SK-N-DZ (cell line): ENCODE measurements at places on chromosomes 2 and 18.

DNA sequence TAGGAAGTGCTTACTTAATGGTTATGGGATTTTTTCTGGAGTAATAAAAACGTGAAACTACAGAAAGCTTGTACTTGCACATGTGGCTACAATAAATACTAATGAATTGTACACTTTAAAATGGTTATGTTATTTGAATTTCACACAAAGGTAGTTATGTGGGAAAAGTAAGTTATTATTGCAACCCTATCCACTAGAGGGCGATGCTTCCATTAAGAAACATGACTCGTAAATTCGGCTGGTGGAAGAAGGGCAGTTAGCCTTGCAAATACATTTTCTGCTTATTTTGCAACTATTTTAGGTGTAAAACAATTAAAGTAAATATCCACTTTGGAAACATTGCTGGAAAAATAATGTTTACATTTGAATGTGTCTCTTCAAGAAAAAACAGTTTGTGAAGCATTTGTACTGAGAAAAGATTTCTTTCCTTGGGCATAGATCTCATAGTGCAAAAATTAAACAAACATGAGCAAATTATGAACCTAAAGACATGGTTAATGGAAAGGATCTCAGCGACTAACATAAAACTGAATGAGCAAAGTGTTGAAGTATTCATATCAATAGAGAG is 68.1 kb upstream of the CSRNP3 start:
- DNase-seq, result peak; percentile 68

- no peak for DNase-seq
These were observed 129.7 kb downstream of the PHLPP1 start for GRCh38 chr18:62844850-62845643.

GRCh38 chr2:70553334-70553583 is 367 bp downstream of the TGFA start:
- DNase-seq, result no peak

DNA sequence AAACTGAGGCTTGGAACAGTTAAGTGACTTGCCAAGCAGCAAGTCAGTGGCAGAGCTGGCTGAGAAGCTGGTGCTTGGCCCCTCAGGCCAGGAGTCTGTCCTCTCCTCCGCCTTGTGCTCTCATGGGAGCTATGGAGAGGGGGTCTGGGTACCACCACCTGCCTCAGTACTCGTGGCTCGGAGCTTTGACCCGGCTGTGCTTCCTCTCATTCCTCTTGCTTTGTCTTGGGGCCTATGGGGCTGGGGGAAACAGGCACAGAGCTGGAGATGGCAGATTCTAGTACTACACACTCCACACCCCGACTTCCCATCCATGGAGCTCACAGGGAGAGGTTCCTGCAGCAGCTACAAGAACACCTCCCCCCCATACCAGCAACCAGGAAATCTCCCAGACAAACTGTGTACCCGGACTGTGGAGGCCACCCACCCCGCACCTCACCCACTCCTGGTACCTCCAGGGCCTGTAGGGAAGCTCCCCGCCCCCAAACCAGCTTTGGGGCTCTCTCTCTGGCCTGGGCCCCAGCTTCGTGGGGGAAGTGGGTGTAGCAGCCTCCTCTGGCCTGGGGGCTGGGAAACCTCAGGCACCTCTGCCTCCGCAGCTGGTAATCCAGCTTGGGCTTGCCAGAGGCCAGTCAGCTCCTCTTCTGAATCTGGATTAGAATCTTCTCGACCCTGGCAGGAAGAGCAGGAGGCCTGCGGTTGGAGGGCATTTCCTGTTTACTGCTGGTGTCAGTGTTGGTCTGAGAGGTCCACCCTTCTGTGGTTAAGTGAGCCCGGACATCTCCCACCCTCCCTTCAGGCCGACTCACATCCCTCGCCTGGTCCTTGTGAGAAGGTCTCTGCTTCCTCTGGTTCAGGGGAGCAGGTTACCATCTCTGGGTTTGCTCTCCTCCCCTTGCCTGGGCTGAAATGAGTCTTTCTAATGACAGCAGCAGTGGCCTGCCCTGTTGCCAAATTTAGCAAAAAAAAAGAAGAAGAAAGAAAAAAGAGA is 22.3 kb upstream of the RHOB start:
- DNase-seq, result no peak
